AG20443 (cell line): ENCODE measurements at places on chromosomes 1 and 21.

GRCh38 chr1:45442272-45442671 is 48.7 kb downstream of the TESK2 start:
- peak; percentile 17 for DNase-seq

- no peak for DNase-seq
Observed at GRCh38 chr21:35346697-35347096, 297.6 kb upstream of the RUNX1 start.

DNA sequence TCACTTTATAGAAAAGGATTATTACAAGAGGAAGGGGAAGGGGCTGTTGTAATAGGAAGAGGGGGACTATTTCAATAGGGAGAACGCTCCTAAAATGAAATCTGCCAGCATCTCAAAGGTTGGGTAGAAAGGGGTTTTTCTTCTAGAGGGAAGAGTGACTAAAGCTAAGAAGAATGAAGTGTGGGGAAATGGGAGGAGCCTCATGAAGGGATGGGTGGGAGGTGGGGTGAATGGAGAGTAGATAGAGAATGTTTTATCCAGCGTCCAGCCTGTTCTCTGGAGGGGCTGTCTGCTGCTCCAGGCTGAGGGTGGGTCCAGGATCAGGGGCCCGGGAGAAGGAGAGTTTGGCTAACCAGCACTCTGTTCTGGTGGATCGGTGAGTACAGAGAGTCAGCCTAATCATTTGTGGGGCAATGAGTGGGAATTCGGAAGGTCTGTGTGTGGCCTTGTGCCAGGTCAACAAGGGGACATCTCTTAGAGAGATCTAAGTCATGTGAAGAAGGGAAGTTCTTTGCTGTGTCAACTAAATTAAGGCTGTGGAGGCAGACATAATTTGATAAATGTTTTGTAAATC is 25.2 kb downstream of the VN1R5 start:
- peak; percentile 17 for DNase-seq

DNA sequence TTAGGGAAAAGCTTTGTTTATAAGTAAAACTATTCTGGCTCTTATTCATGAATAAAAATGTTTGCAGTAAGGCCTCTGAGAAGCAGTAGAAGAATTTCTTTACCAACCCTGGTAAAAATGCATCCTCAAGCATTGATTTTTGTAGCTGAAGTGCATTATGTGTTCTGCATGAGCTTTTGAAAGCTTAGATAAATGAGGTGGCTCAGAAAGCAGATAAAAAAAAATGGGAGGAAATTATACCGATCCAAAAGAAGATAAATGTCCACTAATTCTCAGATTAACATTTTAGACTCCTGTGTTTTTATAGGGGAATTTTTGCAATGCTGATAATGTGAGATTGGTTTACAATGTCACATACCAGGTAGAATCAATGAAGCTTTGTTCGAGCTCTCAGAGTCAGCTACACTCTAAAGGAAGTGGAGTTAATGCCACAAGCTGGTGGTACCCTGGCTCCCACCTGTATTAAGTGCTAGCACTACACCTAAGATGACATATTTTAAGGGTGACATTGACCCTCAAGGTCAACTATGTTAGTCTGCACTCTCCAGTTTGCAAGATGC is 85.5 kb upstream of the SELENON start:
- DNase-seq = no peak

DNA sequence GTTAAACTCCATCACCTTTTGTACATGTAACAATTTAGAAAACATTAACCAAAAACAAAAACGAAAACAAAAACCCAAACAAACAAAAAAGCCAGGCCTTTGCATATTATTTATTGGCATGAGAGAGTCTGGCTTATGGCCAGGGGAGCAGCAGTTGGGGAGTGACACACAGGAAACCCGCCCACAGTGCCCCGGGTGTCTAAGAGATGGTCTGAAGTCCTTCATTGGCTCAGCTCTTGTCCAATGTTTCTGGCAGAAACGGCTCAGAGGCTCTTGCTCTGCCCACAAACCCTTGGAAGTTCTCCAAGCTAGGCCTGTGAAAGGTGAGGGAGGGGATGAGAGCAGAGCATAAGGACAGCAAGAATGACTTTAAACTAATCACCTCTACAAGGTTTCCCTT is 131.5 kb downstream of the CNIH3 start:
- peak; percentile 65 for DNase-seq

DNA sequence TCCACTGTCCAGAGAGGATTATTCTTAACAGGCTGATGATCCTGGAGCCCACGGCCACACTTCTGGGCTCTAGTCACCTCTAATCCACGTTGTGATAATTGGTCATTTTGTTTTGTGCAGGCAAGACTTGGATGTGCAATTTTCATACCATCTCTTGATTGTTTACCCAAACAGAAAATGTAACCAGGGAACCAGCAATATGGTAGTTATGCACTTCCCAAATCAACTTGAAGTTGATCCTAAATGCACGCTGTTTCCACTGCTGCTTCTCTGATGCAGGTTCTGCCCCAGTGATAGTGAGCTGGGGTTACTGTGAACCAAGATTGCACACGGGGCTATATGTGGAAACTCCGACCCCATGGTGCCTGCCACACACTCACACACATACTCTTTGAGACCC is 14.7 kb upstream of the KCNJ15 start:
- no peak for DNase-seq

DNA sequence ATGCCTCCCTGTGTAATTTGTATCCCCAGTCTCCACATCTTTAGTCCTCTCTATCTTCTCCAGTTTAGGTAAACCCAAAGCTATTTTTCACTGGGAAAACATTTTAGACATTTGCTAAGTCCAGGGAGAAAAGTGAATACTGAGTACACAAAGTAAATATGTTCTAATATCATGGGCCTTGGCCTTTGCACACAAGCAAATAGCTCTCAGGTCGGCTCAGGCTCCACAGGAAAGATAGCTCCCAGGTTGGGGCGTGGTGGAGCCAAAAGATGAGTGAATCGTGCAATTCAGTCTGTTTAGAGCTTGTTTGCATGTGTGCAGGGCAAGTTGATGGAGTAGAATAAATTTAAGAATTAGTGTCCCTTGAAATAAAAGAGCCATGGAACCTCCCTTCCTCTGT is 7.9 kb downstream of the RGSL1 start:
- no peak for DNase-seq

DNA sequence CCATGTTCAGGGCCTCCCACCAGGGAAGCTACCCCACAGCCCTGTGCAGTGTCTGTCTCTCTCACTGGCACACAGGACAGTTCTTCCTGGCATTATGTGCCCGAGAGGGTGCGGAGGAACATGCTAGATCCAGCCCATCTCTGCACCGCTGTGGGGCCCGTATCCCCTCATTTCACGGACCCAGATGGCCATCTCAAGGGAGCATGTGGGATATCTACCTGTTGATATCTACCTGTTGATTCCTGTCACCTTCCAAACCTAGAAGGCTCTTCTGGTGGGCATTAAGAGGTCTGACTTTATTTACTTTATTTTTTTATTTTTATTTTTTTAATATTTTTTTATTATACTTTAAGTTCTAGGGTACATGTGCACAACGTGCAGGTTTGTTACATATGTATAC is 11.7 kb downstream of the PIK3CD start:
- DNase-seq = no peak
